ENCODE measurements at places on chromosomes 13 and 19.

DNA sequence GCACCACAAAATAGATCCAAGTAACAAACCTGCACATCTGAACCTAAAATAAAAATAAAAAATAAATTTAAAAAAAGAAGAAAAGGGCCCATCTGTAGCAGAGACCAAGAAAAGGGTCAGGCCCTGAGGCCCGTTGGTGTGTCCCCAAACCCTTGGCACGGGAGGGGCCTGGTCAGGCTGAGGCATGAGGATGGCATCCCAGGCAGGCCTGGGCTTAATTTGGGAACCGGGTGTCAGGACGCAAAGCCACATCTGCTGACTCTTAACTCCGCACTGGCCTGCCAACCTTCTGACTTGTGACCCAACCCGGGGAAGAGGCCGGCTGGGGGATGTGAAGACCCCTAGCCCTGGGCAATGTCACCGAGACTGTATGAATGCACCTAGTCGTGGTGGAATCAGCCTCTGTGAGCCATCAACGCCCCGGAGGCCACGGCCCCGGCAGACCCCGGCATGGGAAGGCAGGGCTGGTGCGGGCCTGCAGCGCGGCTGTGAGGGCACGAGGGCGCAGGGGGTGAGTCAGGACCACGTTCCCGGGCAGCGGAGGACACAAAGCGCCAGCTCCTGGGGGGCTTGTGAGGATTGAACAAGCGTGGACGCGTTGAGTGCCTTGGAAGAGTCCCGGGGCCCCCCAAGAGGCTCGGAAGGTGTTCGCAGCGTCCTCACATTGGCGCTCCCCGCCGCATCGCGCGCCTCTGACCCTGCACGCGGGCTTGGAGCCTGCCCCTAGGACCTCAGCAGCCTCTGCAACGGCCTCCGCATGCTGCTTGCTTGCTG, 38.2 kb downstream of the ATP12A start:
- no peak for DNase-seq

- DNase-seq = no peak
Measured at GRCh38 chr13:101751488-101751887, 299.0 kb downstream of the ITGBL1 start.

DNA sequence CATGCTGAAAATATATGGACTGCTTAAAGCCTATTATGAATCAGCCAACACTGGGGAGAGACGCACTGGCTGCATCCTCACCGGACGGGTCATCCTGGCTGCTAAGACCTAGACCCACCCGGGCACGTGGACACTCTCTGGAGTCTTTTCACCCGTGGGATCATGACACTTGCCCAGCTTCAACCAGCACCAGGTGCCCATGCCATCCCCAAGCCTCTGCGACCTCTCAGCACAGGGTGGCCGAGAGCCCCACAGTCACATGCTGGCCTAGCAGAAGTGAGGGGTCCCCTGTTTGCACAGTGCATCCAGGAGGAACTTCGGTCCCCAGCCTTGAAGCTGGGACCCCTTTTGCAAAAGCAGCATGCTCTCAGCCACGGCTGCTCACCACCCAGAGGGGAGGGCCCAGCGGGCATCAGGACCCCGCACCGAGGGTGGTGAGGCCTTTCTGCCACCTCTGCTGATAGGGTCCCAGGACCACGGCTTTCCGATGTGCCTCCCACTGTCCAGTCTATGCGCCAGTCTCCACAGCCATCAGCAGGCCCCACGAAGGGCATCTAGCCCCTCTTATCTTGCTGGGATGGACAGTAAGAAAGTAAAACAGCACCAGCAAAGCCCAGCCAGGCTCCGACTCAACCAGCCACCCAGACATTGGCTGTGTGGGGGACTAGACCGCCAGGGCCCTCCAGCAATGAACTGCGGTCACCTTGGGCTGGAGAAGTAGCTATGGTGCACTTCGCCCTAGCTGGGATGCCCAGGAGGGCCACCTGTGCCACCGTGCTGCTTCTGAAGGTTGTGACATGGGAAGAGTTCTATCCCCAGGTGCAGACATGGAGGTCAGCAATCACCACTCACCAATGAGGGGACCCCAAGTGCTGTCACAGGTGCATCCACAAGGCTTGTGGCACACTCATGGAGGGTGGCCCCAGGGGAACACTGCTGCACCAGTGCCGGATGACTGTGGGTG, 73.1 kb downstream of the CEBPG start:
- no peak for DNase-seq

DNA sequence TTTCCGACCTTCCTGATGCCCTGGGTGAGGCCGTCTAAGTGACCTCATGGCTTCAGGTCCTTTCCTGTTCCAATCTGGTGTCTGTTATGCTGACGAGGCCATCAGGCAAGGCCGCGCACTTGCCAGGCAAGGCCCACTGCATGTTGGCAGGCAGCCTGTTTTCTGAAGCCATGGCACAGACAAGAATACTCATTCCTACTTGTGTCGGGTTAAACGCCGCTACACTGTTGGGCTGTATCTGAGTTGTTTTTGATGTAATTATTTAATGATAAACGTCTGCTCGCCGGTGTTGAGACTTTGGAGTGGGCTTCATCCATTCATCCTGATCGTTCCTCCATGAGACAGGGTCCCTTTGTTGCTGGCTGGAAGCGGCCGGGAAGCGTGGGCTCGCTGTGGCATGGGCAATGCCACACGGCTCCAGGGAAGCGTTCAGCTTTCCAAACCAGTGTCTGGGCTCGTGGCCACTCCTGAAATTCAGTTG, 92.1 kb downstream of the ATP11A start:
- peak; percentile 72 for DNase-seq

DNA sequence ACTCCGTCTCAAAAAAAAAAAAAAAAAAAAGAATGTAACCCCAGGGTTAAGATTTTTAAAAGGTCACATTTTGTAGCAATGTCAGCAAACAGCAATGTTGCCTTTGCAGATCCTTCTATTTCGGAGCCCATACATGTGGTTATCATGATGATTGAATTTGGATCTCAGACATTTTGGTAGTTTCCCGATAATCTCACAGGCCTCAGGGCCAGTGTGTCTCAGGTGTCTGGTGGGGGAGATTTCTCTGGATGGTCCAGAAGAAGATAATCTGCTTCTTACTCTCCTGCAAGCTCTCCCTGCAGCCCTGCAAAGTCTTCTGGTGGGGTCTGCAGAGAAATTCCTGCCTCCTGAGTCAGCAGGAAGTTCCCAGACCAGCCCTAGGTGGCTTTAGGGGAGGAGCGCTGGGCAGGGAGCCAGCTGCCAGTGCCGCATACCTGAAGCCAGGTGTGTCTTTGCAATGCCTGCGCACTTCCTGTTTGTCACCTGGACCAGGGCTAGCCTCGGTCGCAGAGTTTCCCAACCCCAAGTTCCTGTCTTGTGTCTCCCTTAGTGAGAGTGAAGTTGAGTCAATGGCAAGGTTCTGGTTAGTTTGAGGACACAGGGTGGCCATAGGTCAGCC, 1.4 kb downstream of the SH2D3A start:
- no peak for DNase-seq

DNA sequence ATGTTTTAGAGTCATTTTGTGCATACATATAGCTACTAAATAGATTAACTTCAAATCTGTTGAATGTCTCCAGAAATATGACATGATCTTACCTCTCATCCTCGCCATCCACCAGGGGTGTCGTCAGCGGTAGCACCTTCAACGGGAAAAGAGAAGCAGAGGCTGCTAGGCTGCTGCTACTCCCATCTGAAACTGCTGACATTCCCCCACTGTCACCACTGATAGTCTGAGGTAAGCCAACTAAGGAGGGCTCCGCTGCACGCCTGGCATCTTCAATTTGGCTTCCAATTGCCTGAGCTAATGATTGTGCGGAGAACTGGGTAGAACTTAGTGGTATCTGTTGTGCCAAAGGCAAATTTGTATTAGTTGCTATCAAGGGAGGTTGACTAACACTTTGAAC, 3.1 kb downstream of the TSC22D1 start:
- peak; percentile 42 for DNase-seq

DNA sequence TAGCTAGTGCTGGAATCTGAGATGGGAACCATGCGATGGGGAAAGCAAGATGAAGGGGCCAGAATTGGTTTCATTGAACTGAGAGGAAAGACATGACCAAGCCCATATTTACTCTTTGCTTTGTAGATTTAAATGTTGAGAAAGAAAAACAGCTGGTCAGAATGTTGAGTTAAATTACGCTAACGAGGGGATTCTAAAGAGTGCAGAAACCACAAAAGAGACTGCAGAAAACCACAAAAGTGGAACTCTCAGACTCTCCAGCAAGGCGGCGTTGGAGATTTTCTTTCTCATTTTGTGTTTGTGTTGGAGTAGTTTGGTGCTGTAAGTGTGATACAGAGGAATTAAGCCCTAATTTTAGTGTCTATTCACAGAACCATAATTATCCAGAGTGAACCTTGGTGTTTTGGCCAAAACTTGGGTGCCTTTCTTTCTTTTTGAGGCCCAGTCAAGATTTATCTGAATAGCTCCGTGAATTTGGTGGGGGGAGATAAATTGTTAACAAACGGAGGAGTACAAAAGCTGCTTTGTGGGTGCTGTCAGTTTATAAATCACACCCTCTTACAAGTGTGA, 26.3 kb downstream of the SAE1 start:
- DNase-seq = no peak

GRCh38 chr19:2096034-2096479, at the start of gene MOB3A:
Gene MOB3A, minus strand, starts transcription at chr19:2096326. Its CDS starts 17,766 bp downstream, at chr19:2078560.
- no peak for DNase-seq

Measured in putamen (tissue), 1 donor.